ENCODE measurements at places on chromosomes 6 and 20. TPM values are rescaled to one million over a fixed set of nuclear protein-coding genes. Genes with fewer than 3 reads are reported as not detected.

DNA sequence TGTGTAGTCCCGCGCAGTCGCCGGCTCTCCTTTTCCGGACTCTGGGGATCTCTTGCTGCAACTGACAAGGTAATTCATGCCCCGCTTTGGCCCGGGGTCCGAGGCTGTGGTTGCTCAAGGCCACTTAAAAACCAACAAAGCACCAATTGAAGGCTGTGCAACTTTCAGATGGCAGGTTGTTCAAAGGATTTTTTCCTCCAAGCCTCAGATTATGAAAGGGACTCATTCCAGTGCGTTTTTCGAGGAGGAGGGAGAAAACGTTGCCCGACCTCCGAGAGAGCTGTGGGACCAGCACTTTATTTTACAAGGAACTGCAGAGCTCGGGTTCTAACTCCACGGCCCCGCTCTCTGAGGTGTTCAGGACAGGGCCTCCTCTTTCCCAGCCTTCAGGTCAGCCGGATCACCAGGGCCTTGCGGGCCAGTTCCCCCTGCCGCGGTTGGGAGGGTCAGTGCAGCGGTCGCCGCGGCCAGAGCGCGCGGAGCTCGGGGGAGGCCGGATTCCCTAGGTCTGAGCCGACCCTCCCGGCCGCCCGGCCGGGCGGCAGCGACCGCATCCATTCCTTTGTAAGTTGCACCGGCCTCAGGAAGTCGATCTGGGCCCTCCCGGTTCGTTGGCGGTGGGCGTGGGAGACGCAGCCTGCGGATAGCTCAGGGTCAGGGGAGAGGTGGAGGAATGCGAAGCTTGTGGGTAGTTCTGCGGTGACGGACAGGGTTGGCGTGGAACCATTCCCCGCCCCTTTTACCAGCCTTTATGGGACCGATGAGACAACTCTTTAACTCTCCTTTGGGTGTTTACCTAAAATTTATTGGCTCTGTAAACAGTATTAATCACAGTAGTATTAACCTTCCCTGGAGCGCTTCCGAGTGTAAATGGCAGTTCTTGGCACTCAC lies 1.6 kb downstream of the UTRN start:
- DNase-seq = peak; percentile 85
- no peak overlapping the region for H3K27ac ChIP-seq
- no peaks in the 10 kb centered on the region for H3K4me1 ChIP-seq
- H3K36me3 ChIP-seq = peaks cover 3% of the 10 kb centered on the region
- H3K4me3 ChIP-seq = peak overlapping the region; percentile 99
- no peaks in the 10 kb centered on the region for H3K27me3 ChIP-seq

Gene TGM3
- total RNA-seq = not detected

DNA sequence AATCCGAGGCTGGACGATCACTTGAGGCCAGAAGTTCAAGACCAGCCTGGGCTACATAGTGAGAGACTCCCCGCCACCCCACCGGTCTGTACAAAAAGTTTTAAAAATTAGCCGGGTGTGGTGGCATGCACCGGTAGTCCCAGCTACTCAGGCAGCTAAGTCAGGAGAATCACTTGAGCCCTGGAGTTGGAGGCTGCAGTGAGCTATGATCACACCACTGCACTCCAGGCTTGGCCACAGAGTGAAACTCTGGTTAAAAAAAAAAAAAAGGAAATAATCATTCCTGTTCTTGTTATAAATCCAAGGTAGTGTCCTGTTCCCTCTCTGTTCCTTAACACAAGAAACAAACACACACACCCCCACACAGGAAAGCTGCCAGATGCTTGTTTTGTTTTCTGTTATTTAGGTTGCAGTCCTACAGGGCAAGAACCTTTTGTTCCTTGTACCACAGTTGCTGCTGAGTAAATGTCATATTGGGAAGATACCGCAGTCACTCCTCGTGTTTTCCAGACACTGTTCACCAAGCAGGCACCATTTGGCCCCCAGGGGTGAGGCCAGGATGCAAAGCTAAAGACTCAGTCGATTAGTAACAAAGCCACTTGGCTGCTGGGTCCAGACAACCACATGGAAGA lies 28.9 kb downstream of the ASIP start:
- no peaks in the 10 kb centered on the region for H3K27me3 ChIP-seq
- no peaks in the 10 kb centered on the region for H3K4me1 ChIP-seq
- no peak overlapping the region for H3K27ac ChIP-seq
- no peak overlapping the region for H3K4me3 ChIP-seq
- peaks cover 12% of the 10 kb centered on the region for H3K36me3 ChIP-seq

Gene MEI4
- 0.55 TPM for total RNA-seq

DNA sequence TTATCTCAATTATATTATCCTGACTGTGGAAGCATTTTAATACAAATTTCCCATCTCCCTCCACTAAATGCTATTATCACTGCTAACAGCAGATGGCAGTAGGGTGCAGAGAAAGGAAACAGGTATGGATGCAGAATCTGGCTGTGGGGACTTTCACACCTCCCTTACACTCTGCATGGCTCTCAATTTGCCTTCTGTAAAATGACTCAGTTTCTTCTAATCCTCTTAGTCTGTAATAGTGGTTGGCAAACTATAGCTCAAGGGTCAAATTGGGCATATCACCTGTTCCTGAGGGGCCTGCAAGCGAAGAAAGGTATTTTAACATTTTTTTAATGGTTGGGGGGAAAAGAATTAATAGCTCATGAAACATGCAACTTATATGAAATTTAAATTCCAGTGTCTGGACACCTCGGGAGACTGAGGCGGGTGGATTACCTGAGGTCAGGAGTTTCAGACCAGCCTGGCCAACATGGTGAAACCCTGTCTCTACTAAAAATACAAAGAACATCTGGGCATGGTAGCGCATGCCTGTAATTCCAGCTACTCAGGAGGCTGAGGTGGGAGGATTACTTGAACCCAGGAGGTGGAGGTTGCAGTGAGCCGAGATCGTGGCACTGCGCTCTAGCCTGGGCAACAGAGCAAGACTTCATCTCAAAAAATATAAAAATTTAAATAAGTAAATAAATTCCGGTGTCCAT lies 83.5 kb downstream of the ZMYND8 start:
- H3K4me3 ChIP-seq = no peak overlapping the region
- DNase-seq = peak; percentile 36
- H3K36me3 ChIP-seq = peaks cover 50% of the 10 kb centered on the region

Gene CEP250
- total RNA-seq = 33.9 TPM

Gene OPN5
- total RNA-seq = not detected

Gene EPHA7
- 9.4 TPM for total RNA-seq

Gene TNF
- not detected for total RNA-seq

Gene COL19A1
- not detected for total RNA-seq

Gene TPBG
- total RNA-seq = 19.0 TPM

GRCh38 chr6:37491171-37491829 lies 8.4 kb downstream of the CCDC167 start:
- H3K4me1 ChIP-seq = peaks cover 5% of the 10 kb centered on the region
- peak; percentile 20 for DNase-seq
- H3K36me3 ChIP-seq = no peaks in the 10 kb centered on the region
- H3K27me3 ChIP-seq = no peaks in the 10 kb centered on the region
- H3K4me3 ChIP-seq = no peak overlapping the region

GRCh38 chr20:59643615-59644061 lies 39.3 kb downstream of the PHACTR3 start:
- peaks cover 11% of the 10 kb centered on the region for H3K36me3 ChIP-seq
- no peak overlapping the region for H3K27ac ChIP-seq
- H3K27me3 ChIP-seq = no peaks in the 10 kb centered on the region
- H3K4me3 ChIP-seq = no peak overlapping the region
- no peaks in the 10 kb centered on the region for H3K4me1 ChIP-seq

DNA sequence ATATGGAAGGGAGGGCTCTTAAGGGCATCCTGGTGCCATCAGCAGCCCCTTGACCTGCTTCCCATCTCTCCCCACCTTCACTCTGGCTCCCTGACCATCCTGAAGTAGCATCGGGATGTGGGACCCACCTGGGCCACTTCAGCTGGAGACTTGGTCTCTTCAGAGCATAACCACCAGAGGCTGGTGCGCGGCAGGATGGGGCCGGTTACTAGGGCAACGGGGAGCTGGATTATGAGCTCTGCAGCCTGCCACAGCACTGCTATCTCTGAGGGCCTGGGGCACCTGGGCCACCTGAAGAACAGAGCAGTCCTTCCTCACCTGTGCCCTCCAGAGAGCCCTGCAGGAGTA lies 79.7 kb downstream of the SYNJ2 start:
- no peaks in the 10 kb centered on the region for H3K4me1 ChIP-seq
- peaks cover 19% of the 10 kb centered on the region for H3K36me3 ChIP-seq
- H3K27ac ChIP-seq = no peak overlapping the region
- H3K4me3 ChIP-seq = no peak overlapping the region

DNA sequence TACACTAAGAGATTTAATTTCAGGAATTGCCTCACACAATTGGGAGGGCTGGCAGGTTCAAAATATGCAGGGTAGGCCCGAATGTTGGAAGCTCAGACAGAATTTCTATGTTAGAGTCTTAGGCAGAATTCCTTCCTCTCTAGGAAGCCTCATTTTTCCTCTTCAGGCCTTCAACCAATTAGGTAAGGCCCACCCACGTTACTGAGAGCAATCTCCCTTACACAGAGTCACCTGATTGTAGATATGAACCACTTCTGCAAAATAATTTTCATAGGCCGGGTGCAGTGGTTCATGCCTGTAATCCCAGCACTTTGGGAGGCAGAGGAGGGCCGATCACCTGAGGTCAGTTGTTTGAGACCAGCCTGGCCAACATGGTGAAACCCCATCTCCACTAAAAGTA lies 50.2 kb upstream of the HIVEP1 start:
- DNase-seq = no peak
- H3K4me3 ChIP-seq = no peak overlapping the region
- H3K27ac ChIP-seq = no peak overlapping the region

DNA sequence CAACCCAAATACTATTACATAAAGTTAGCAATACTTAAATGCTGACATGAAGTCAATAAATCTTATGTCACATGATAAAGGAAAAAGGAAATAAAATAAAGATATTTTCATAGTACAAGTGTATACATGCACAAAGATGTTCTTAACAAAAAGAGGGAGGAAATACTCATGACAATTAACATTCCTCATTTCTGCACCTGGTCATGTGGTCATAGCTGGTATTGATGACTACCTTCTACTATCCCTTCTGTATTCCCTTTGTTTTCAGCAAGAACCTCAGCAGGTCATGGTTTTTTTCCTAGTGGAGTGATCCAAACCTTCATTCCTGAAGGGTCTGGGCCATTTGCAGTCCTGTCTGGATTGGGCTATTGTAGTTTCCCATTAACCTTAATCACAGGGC lies 43.5 kb upstream of the FYN start:
- peaks cover 7% of the 10 kb centered on the region for H3K4me1 ChIP-seq
- no peaks in the 10 kb centered on the region for H3K27me3 ChIP-seq
- no peak overlapping the region for H3K27ac ChIP-seq

Gene BEND3
- 72.1 TPM for total RNA-seq

DNA sequence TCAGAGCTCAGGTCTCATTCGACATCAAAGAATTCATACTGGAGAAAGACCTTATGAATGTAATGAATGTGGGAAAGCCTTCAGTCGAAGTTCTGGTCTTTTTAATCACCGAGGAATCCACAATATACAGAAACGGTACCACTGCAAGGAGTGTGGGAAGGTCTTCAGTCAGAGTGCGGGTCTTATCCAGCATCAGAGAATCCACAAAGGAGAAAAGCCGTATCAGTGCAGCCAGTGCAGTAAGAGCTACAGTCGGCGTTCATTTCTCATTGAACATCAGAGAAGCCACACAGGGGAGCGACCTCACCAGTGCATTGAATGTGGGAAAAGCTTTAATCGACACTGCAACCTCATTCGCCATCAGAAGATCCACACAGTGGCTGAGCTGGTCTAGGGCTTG lies 7.7 kb downstream of the ZSCAN9 start:
- no peak for DNase-seq
- no peaks in the 10 kb centered on the region for H3K4me1 ChIP-seq
- H3K36me3 ChIP-seq = peaks cover 60% of the 10 kb centered on the region
- H3K27ac ChIP-seq = no peak overlapping the region

Gene RAB44
- not detected for total RNA-seq

DNA sequence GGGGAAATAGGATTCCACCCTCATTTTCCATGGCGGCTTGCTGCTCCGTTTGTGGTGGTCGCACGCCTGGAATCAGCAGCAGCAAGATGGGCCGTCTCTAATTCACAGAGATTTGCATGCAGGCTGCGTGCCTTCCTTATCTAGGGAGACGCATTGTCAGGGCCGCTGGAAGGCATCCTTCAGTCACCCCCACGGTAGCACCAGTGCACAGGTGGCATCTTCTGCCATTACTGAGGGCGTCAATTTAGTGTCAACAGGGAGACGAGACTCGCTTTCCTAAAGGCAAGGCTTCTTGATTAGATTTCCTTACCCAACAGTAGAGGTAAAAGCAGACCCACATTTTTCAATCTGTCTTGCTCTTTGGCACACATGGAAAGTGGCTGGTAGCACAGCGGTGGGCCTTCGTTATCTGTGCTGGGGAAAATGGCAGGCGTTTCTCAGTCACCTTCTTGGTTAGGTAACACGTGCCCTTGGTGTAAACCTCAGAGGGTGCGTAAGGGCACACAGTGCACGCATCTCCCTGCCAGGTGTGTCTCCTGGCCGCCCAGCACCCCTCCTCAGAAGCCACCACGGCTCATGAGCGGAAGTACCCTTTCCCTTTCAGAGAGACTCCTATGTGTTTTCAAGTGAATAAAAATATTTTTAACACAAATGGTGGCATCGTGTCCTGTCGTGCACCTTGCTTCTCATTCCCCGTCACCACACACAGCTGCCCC lies 27.3 kb upstream of the VSTM2L start:
- H3K4me1 ChIP-seq = no peaks in the 10 kb centered on the region
- H3K27ac ChIP-seq = no peak overlapping the region
- no peak for DNase-seq
- no peaks in the 10 kb centered on the region for H3K27me3 ChIP-seq
- H3K36me3 ChIP-seq = peaks cover 20% of the 10 kb centered on the region

DNA sequence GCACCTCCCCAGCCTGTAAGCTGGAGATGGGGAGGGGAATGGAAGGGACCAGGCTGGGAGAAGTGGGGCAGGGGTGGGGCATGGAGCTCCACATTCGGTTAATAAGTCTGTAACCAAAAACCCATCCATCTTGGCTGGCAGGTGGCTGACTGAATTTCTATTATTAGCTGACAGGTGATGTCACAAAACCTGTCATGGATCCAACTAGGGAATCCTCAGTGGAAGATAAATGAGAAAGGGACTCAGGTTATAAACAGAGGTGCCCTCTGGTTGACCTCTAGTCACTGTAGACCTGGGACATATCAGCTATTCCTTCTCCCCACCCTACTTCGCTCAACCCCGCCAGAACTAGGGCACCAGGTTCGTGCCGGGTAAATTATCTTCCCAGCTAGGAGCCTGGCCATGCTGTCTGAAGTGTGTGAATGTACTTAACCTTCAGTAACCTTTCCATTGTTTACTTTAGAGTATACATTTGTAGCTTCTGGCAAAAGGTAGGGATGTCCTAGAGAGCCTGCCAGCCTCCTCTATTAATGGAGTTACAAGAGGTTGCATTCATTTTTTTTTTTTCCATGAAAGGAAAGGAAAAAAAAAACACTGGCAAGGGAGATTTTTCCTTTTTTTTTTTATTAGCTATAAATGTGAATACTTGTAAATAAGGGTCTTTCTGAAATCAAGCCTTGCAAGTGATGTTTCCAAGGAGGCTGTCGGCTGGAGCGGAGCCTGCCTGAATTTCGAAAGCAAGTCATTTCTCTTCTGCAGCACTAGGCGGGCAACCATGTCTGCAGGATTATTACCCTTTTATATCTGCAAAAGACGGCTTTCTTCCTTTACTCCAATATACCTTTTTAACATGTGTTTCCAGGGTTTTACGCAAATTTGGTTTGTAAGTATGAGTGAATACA lies 135.9 kb downstream of the TMEM242 start:
- DNase-seq = no peak
- H3K36me3 ChIP-seq = peaks cover 65% of the 10 kb centered on the region

All from H9 (cell line).